Stimulated activated naive CD4-positive, alpha-beta T cell treated with Interleukin-2 at 50 U/mL for 16 hours (primary cell): ENCODE measurements at places on chromosomes 12 and 14.

DNA sequence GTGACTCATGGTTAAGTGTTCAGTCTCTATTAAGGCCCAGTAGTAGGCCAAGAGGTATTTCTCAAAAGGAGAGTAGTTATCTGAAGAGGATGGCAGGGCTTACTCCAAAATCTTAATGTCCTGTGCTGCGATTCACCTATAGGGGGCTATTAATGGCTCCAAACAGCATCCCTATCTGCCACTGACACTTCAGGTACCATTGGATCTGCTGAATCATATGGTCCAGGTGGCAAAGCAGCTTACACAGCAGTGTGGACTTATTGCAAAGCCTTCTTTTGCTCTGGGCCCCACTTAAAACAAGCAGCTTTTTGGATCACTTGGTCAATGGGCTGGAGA, 60.8 kb upstream of the ATP2B1 start:
- DNase-seq = no peak

GRCh38 chr12:129561304-129561703, 342.5 kb downstream of the TMEM132D start:
- no peak for DNase-seq

DNA sequence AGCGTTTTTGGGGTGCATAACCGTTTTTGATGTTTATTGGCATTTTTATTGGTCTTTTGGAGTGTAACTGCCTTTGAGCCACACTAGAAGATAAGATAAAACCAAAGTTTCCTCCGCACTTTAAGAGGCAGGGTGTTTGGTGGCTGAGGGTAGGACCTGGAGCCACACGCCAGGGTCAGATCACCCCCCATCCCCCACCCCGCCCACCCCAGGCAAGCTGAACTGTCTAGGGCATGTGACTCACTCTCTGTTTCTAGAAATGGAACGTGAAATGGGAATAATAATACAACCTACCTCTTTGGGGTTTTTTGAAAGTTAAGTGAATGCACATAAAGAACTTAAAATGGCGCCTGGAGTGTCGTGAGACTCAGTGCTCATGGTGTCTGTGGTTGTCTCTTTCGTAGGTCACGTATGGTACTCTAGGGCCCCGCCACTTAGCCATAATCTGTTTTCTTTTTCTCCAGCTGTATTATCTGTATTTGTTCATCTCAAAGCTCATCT, 56.0 kb downstream of the PPP2R5C start:
- peak; percentile 80 for DNase-seq

- peak; percentile 14 for DNase-seq
These were observed 27.5 kb downstream of the HVCN1 start for GRCh38 chr12:110661337-110661972.
